Kidney glomerular epithelial cell (primary cell): ENCODE measurements at places on chromosomes 13 and 19.

- DNase-seq = no peak
Measured at GRCh38 chr13:22812793-22813192, 368.0 kb upstream of the SGCG start.

- DNase-seq = no peak
Measured at GRCh38 chr19:5691822-5692722, 2.0 kb downstream of the RPL36 start.

- peak; percentile 48 for DNase-seq
Measured at GRCh38 chr13:30153545-30154426, 153.6 kb downstream of the KATNAL1 start.

- DNase-seq = peak; percentile 85
Measured at GRCh38 chr13:50208826-50209335, 193.6 kb downstream of the KCNRG start.

GRCh38 chr13:22135446-22135845, 464.6 kb downstream of the FGF9 start:
- no peak for DNase-seq

DNA sequence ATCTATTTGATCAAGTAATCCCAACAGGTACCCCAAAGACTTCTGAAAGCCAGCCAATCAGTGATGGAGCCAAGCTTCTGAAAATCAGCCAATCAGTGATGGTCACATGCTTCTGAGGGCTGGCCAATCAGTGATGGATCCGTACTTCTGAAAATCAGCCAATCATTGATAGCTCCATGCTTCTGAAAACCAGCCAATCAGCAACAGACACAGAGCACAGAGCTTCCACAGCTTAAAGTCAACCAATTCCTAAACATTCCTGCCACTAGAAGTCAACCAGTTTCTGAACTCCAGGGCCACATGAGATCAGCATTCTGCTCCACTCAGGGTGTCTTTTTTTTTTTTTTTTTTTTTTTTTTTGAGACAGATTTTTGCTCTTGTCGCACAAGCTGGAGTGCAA, 8.2 kb upstream of the HSD17B14 start:
- no peak for DNase-seq

GRCh38 chr13:39105110-39105509, 66.9 kb downstream of the NHLRC3 start:
- DNase-seq = no peak

- DNase-seq = no peak
Measured at GRCh38 chr19:55626350-55626749, 2.0 kb upstream of the ZNF784 start.

DNA sequence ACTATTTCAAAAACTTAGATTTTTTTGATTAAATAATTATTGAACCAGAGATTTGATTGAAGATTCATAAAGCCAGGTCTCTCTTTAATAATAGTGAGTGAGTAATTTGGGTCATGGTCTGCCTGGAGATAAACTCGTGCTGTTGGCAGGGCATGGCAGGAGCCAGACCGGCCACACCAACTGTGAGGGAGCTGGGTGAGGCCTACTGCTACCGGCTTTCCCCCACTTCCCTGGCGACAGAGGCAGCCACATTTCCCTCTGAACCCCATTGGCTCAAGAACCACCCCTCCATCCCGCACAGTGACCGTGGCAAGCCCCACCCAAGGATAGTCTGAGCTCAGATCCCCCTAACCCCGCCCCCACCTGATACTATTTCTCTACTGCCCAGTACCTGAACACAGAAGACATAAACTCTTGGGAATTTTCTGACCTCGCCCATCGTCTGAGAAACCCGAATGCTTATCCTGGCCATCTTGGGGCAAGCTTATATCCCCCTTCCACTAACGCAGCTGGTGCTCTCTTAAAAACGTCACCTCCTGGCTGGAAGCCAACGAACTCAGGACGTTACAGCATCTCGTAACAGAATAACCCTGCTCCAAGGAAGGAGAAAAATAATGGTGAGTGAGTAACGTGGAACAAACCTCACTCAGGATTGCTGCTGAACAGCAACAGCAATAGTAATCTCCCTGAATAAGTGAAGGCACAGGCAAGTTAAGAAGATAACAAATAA, 627.6 kb upstream of the PCDH9 start:
- DNase-seq = no peak

DNA sequence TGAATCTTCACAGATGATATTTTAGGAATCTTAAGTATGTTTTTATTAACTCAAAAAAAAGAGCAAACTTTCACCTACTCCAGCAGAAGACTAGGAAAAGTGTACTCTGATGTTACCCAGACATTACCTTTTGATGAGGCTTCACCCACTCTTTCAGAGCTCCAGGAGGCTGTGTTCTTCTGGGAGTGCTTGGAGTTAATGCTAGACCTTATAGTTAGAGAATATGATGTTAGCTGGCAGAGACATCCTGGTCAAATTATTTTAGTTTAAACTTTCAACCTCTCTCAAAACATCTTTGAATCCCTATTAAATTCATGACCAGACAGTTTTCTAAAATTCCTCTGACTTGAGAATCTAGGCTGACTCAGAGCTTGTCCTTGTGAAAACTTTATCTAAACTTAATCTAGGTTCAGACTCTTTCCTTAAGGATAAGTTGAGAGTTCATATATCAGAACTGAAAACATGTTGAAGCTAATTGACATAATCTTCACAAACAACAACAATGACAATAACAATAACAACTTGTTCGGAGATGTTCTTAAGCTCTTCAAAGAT, 82.8 kb downstream of the ITGBL1 start:
- DNase-seq = no peak

DNA sequence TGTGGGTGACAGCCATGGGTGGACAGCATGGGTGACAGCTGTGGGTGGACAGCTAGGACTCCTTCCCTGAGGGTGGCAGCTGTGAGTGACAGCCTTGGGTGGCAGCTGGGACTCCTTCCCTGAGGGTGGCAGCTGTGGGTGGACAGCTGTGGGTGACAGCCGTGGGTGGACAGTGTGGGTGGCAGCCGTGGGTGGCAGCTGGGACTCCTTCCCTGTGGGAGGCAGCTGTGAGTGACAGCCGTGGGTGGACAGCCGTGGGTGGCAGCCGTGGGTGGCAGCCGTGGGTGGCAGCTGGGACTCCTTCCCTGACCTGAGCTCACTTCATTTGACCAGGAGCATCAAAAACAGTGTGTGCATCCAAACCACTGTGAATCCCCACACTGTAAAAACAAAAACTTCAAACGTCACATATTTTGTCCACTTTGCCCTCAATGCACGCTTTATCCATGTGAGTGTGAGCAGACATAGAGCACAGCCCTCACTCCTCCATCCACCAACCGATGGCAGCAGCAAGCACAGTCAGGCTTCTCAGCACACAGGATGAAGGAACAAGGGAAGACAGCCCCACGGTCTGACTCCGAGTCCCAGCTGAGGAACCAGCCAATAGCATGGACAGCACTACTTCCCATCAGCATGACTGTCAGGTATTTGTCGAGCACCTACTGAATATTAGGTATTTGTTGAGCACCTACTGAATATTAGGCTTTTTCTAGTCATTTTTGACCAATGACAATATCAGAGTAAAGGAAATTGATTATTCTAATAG, 1.6 kb upstream of the CFAP97D2 start:
- no peak for DNase-seq

DNA sequence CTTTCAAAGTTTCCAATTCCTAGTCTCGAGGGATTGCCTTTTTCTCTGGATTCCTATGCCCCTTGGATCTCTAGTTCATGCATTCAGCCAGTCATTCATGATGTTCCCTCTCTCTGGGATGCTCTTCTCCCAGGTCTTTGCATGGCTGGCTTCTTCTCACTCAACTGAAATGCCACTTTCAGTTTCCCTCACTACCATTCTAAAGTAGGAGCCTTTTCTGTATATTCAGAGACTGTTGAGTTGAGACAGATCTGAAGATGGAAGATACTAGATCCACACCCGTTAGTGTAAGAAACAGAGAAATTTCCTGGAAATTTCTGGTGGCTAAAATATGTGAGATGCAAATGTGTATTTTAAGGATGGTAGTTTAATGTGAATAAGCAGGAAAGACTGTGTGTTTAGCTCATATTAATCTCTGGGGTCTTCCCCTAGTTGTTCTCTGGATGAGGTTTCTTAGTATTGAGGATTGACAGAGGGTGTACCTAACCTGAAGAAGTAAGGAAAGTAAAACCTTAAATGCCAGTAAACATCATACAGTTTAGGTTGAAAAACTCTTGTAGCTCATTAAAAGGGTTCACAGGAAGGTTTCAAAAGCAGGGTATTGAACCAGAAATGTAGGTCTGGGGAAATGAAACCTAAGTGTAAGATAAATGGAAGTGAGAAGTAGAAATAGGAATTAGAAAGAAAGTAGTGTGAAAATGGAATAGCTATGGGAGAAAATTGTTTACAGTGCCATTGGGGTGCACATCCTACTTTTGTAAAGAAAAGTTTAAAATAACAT, 331.3 kb downstream of the NDFIP2 start:
- no peak for DNase-seq

DNA sequence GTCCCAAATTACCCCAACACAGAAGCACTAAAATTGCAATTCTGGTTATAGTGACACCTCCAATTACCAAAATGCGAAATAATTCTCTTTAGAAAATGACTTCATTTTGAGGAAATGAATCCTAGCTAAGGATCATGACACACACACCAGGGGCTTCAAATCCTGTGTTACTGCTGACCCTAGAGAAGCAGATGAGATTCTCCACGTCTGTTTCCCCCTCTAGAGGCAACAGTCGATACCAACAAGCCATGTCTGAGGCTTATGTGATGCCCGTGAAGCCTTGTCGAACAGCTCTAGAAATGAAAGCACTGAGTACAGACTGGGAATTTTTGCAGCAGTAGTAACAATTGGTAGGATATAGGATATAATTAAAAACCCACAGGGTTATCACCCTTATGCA, 153.6 kb upstream of the TMTC4 start:
- no peak for DNase-seq

DNA sequence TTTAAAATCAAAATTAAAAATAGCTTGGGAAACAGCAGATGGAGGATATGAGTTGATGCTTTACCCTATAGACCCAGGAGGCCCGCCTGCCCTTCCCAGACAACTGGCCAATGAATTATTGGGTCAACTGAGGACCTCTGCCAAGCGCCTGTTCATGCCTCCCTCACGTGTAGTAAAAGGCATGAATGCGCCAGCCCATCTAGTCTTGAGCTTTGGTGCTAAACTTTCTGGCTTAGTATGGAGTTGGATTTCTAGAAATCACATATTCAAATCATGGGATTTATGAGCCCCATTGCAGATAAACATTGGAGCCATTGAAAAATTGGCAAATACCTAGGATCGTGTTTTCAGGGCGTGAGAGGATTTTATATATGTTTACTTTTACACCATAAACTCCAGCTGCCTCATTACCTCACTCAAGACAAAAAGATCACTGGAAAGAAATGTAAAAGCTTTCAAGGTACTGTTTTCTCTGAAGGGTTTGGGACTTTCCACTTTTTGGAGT, 47.1 kb downstream of the COL4A2 start:
- DNase-seq = no peak

- no peak for DNase-seq
Measured at GRCh38 chr13:97001636-97002035, 7.4 kb upstream of the OXGR1 start.

DNA sequence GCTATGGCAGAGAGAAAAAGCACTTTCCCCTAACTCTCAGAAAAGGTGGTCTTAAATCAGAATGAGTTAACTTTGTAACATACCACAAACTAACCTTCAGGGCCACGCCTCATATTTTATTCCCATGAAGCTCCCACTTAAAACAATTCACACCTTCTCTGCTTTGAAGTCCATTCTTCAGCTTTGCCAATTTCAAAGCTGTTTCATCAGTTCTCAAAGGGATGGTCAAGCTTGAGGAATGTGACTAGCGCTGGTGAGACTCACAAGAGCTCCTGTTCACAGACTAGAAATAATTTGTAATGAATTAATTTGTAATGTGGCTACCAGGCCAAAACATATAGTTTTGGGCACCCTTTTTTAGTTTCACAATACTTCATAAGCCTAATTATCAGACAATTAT, 68.2 kb downstream of the STK24 start:
- peak; percentile 63 for DNase-seq

- no peak for DNase-seq
Measured at GRCh38 chr13:87754097-87754496, 82.9 kb downstream of the SLITRK5 start.

DNA sequence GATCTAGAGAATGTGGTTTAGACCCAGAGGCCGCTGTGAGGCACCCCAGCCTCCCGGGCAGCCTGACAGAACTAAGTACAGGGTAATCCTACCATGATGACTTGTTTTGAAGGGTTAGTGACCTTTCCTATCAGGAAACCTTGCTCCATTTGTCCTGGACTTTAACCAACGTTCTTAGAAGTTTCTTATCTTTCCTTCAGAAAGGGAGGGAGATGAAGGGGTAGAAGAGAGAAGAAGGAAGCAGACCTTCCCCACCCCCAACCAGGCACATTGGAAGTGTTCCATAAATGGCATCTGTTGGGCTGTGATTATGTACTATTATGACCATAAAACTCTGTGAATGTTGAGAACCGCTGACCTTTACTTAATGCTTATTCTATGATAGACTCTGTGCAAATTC, 184.2 kb downstream of the OXGR1 start:
- no peak for DNase-seq

DNA sequence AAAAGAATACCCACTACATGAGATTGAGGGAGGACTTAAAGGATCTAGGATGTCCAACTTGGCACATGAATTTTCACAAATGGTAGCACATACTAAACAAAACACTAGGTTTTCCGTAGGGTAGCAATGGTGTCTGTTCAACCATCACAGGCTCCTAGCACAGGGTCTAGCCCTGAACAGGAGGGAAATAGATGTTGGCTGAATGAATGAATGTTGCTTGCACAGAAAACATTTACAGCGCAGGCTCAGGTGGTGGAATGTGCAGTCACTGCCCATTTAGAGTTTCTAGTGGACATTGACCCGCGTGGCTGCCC, 1.9 kb upstream of the MYCBP2 start:
- no peak for DNase-seq

- no peak for DNase-seq
Measured at GRCh38 chr19:11205939-11206570, 8.7 kb upstream of the KANK2 start.

- no peak for DNase-seq
Measured at GRCh38 chr13:99258946-99259345, 767 bp upstream of the GPR18 start.

- DNase-seq = no peak
Measured at GRCh38 chr13:25501231-25501630, 129.5 kb downstream of the ATP8A2 start.

DNA sequence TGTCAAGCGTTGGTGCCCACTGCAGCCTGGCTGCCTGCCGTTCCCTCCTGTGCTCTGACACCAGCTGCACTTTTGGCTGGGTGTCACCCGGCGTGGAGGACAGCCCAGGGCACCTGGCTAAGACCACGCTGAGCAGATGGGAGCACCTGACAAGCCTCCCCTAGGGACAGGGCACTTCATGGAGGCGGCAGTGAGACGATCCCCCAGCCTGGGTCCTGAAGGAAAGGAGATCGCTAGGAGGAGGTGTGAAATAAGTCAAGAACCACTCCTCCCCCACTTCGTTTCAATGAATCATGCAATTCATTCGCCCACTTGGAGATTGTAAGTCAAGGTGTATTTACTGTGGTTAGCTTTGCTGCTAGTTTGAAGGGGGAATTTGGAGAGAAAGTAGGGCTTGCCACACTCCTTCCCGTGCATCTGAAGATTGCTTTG, 38.8 kb downstream of the VSTM2B start:
- peak; percentile 2 for DNase-seq
